ENCODE measurements at places on chromosomes 13 and 19.

GRCh38 chr19:2423071-2423914, 4.1 kb downstream of the TIMM13 start:
- peak; percentile 52 for DNase-seq

- DNase-seq = no peak
These were observed 5.2 kb downstream of the DOCK9 start for GRCh38 chr13:98972627-98973026.

GRCh38 chr19:519449-519865, 12.1 kb upstream of the CDC34 start:
- no peak for DNase-seq

- DNase-seq = peak; percentile 9
These were observed 40.7 kb upstream of the MCF2L start for GRCh38 chr13:112928020-112928971.

DNA sequence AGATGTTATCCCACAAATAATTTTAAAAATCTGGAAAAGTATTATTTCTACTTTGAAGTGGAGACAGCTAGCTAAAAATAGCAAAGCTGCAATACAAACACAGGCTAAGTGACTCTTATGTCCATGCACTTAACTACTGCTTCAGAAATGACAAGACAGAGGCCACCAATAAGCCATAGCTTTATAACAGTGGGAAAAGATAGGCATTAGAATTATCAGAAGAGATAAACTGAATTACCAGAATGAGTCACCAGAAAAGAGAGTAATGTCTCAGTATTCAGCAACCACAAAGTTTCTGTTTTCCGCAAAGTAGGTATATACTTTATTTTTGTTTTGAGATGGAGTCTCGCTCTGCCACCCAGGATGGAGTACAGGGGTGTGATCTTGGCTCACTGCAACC, 17.1 kb downstream of the CLN5 start:
- no peak for DNase-seq

DNA sequence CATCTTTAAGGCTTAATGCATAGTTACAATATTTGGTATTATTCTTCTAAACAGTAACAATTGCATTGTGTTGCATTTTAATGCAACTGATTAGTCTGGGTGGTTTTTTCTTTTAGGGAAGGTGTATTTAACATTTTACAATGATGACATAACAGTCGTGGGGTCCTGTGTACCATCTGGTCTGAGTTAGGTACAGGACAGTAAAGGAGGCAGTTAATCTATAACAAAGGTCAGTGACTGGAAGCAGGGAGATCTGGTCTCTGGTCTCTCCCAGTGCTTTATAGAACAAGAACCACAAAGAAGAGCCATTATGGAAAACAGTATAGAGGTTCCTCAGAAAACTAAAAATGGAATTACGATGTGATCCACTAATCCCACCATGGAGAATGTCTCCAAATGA, 2.7 kb upstream of the OR7G2 start:
- DNase-seq = no peak

GRCh38 chr13:34104853-34105252, 286.9 kb downstream of the RFC3 start:
- no peak for DNase-seq

DNA sequence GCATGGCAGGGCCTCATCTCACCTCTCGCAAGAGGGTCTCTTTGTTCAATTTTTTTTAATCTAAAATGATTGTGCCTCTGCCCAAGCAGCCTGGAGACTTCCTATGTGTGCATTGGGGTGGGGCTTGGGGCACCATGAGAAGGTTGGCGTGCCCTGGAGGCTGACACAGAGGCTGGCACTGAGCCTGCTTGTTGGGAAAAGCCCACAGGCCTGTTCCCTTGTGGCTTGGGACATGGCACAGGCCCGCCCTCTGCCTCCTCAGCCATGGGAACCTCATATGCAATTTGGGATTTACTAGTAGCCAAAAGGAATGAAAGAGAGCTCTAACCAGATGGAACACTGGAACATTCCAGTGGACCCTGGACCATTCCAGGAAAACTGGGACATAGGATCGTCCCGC, 8.0 kb downstream of the FXYD3 start:
- peak; percentile 52 for DNase-seq

GRCh38 chr19:58277748-58278540, 811 bp upstream of the ZNF8 start:
- DNase-seq = no peak

DNA sequence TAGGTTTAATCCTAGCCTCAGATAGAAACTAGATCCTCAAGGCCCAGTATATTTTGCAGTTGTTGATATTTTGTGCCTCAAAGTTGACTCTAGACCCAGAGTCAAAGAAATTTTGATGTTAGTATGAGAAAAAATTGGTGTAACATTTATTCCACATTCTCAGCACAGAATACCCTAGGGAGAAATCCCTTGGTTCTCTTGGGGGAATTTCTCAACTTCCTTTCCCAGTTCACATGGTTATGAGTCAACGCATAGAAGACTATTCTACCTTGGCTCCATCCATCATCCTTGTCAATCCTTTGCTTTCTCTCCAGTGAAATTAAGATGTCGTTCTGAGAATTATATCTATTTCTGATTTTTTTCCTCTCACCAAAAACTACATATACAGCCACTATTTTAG, 145.3 kb downstream of the POSTN start:
- no peak for DNase-seq

GRCh38 chr19:55546011-55546410, 668 bp upstream of the SBK3 start:
- DNase-seq = no peak

DNA sequence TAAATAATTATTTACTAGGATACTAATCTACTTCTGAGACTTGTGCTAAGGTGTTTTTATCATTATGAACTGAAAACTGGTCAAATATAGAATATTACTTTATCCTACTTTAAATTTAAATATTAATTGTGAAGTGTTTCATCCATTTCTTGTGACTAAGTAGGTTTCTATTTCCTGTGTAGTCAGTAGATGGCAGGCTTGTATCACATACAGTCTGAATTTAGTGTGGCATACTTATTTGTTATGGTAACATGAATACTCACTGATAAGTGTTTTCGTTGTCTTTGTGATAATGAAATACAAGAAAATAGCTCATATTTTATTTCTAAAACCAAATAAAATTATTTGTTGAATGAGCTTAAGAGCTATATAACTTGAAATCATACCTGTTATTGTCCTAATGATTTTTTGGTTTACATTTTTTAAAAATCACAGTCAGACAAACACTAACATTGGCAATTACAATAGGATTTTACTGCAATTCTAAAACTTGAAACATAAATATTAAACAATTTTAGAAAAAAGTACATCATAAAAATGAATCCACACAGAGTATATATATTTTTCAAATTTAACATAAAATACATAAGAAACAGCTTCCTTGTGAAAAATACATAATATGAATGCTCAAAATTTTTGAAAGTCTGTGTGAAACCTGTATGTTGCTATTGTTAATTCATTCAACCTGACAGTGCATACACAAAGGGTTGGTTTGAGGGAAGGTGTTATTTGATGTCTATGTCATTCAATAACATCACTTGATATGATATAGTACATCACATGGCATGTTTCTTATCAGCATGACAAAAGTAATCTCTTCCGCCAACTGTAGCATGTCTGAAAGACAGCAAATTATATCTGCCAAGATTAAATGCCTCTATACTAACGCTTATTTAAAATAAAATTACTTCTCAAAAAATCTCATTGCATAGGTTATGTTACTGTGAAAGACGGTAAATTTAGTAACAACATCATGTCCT, 904.8 kb upstream of the PCDH20 start:
- DNase-seq = peak; percentile 8

DNA sequence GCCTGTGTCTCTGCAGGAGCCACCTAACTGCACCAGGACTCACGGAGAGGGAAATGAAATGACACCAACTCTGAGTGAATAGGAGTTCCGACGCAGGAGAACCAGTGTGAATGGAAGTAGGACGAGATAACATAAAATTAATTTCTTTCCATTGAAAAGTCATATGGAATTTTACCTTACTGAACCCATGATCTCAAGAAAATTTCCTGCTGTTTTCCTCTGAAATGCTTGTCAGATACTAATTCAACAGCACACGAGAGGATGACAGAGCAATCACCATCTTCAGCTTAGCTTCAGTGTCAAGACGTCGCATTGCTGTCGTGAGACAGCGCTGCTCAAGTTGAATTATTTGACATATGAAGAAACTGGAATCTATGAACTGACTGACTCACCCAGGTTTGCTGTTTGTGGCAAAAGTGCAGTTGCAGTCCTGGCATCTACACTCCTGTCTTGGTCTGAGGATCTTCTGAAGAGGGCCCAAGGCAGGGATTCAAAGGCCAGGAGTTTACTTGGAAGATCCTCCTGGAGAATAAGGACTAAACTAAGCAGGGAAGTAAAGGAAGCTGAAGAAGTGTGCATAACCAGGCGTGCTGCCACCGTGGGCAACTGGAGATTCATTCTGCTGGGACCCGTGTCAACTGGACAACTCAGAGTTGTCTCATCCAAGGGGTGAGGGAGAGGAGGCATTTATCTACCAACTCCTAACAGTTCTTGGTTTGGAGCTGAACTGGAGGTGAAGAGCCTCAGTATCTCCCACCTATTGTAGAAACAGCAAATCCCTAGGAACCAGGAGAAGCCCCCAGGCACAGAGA, 214.4 kb upstream of the IRS2 start:
- DNase-seq = no peak

DNA sequence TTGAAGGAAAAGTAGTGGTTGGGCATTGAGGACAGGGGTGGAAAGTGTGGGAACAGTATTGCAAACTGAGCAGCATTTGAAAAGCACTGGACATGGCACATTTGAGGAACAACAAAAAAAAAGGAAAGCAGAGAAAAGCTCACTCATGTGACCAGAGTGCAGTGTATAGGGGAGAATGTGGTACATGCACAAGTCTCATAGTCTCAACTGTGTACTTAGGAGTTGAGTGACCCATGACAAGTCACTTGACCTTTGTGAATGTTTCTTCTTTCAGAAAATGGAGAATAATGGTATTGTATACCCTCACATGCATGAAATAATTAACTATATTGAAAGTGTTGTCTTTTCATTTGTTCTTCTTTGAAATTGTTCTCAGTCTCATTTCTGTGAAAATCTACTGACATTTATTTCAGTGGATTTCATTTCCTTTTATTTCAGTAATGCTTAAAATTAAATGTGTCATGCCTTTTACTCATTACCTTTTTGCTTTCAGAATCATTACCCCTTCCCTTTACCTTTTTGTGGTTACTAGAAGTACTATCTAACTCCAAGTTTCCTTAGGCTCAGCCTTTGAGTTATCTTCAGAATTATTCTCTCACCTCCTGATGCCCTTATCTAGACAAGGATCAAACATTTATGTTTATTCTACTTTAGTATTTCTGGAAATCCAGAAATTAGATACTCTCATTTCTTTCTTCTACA, 79.1 kb upstream of the MLNR start:
- no peak for DNase-seq

DNA sequence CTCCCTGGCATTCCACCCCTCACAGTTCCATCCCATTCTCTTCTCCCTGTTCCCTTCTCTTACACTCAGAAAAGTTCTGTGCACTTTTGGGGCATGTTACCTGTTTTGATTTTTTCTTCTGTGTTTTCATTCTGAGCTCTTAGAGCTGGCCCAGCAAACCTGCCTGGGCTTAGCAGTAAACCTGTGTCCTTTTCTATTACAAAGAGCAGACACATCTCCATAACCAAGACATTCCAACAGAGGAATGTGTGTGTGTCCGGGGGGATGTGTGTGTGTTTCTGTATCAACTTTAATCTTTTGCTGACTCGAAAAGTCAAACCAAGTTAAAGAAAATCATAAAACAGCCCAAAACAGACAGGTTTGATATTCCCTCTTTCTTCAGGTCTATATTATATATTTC, 49.1 kb upstream of the SOX21 start:
- no peak for DNase-seq

- DNase-seq = no peak
These were observed 6.8 kb downstream of the ZNF564 start for GRCh38 chr19:12544401-12544876.

DNA sequence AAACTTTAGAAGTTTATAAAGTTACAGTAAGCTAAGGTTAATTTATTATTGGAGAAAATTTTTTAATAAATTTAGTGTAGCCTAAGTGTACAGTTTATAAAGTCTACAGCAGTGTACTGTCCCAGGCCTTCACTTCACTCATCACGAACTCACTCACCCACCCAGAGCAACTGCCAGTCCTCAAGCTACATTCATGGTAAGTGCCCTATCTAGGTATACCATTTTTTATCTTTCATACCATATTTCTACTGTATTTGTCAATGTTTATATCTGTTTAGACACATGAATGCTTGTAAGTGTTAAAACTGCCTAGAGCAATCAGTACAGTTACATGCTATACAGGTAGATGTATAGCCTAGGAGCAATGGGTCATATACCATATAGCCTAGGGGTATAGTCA, 12.5 kb downstream of the INTS6 start:
- no peak for DNase-seq

- no peak for DNase-seq
These were observed 187.6 kb upstream of the ARGLU1 start for GRCh38 chr13:106755542-106755941.

- no peak for DNase-seq
These were observed 491.8 kb downstream of the DIAPH3 start for GRCh38 chr13:59671881-59672280.

- no peak for DNase-seq
These were observed 9.9 kb upstream of the UBA2 start for GRCh38 chr19:34418300-34418699.

- no peak for DNase-seq
These were observed 160.7 kb downstream of the RFC3 start for GRCh38 chr13:33978653-33979052.

DNA sequence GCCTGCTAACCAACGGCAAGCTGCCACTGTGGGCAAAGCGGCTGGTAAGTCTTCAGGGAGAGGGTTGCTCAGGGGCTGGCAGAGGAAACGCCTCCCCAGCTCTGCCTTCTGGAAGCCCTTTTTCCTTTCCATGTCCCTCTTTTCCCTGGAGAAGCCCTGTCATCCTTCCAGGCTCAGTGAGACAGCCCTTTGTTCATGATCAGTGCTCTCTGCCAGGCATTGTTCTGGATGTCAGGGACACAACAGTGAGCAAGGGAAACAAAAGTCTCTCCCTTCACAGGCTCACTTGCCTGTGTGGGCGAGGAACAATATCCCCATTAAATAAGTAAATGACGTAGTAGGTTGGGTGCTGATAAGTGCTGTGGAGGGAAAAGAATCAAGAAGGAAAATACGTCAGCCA, 13.9 kb upstream of the OVOL3 start:
- DNase-seq = no peak

DNA sequence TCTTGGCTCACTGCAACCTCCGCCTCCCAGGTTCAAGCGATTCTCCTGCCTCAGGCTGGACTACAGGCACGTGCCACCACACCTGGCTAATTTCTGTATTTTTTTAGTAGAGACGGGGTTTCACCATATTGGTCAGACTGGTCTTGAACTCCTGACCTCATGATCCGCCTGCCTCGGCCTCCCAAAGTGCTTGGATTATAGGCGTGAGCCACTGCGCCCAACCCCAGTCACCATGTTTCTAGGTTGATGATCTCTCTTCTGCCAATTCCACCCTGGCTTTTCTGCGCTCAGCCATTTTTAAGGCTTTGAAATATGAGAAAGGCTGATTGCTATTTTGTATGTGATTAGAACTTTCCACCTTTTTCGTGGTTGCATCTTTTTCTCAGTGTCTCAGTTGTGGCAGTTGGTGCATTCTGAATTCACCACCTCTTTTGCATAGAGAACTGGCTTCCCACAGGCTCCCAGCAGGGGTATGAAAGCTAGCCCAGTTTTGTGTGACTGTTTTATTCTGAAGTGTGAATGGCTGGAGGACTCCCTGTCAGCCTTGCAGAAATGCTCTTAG, 15.5 kb downstream of the CEACAM1 start:
- DNase-seq = no peak
